ENCODE measurements at places on chromosomes 4 and X.

- no peak for DNase-seq
Observed at GRCh38 chrX:9396930-9397329, 67.9 kb upstream of the TBL1X start.

- DNase-seq = no peak
Observed at GRCh38 chr4:172822331-172822730, 346.3 kb upstream of the GALNT7 start.

DNA sequence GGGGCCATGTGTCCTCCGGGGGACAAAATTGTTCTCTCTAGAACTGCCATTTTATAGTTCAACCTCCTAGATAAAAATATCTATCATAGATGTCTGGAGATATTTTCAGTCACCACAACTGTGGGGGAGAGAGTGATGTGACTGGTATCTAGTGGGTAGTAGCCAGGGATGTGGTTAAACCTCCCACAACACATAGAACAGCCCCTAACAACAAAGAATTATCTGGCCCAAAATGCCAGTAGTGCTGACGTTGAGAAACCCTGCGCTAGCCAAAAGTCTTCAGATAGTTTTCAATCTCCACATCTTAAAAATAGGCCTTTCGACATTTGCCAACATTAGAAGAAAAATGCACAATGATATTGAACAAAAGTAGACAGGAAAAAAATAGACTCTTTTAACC lies 19.0 kb upstream of the SUPT20HL2 start:
- no peak for DNase-seq

DNA sequence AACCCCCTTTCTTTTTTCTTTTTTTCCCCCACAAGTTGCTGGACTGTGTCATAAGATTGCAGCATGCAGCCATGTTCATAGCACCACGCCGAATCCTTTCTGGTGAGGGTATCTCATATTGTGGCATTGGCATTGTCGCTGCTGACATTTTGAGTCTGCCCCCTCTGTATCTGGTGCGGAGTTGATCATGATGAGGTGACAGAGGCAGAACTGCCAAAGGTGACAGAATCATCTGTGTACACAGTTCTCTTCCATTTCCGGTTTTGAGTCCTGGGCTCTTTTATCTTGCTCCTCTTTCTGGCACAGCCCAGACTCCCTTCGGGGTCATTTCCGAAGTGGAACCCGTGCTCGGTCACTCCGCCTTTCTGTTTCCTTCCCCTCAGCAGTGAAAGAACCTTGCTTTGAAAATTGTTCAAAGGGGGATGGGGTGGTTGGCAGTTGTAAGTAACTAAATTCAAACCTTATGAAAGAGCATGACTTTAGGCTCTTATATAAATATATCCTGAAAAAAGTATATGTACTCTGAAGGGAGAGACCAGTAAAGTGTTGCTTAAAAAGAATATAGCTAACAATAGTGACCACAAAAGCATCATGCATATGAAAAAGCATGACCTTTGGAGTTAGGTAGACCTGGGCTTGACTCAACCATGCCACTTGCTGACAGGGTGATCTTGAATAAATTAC lies 55.0 kb upstream of the BMP2K start:
- DNase-seq = peak; percentile 35

GRCh38 chr4:7801001-7801400 lies 138.7 kb downstream of the AFAP1 start:
- DNase-seq = no peak

- DNase-seq = no peak
Observed at GRCh38 chr4:17817027-17817426, 6.2 kb downstream of the NCAPG start.

DNA sequence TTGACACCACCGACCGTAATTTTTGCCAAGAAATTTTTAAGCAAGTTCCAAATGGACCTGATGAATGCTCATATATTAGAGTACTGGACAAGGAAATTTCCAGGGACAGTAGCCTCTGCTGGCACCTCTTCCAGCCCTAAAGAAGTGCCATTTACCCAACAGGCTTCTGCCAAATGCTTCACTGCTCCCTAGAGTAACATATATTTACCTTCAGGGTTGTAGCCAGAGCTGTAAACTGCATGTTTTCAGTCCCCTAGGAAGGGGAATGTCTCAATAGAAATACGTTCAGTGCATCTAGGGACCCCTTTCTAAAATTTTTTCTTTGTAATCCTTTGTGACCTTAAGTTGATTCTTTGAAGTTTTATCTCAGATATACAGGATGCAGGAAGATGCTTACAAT lies 143.1 kb upstream of the SMAD1 start:
- DNase-seq = no peak

GRCh38 chr4:150256841-150257730 lies 178.8 kb downstream of the DCLK2 start:
- no peak for DNase-seq

DNA sequence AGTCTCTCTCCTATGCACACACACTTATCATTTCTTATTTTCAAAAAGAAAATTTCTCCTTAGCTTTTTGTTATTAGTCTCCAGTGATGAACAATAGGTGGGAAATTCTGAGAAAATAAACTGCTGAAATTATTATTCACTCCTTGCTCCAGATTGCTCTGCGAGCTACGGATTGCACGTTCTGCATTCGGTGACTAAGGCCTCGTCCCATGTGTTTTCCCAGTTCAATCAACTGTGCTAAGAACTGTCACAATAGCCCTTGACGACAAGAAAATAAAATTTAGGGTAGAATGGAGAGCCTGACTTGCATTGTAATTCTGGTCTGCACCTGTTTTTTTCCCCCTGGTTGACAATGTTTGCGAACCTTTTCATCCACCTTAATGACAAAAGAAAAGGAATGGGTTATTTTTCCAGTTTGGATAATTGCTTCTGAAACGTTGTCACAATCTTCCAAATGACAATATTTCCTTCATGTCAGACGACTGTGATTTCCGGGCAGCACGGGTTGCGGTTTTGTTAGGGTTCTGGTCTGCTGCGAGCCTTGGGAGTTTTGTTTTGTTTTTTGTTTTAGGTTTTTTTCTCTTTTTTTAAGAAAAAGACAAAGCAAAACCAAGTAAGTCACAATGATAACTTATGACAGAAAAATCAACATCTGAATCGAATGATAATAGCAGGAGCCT lies 124.5 kb upstream of the NOCT start:
- no peak for DNase-seq

DNA sequence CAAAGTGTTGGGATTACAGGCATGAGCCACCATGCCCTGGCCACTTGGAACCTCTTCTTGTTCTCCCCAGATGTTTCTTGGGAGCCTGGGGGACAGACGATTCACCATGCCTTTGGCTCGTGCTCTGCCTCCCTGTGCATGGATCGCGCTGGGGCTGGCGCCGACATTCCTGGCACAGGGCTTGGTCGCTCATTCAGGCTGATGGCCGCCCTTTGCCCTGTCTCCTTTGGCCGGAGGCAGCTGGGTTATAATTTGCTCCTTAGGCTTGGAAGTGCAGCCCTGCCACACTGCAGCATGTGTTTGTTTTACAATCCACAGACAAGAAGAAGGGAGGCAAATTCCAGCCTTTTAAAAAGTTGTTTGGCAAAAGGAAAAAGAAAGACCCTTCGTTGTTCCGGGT lies 115.3 kb downstream of the AASDH start:
- no peak for DNase-seq

DNA sequence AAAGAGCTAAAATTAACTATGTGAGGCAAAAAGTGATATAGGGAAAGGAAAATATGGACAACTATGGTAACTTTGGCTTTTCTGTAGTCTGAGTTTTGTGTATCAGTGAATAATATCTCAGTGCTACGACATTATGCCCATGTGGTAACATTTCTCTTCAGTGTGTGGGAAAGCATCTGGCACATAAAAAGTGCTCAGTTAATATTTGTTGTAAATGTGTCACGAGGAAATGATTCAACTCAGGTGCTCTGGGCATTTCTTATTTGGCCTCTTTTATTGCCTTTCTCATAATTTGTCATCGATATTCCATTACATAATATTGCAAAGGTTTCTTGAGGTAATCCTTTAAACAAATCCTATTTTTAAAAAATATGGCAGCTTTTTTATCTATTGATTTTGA lies 17.6 kb downstream of the OFD1 start:
- no peak for DNase-seq

DNA sequence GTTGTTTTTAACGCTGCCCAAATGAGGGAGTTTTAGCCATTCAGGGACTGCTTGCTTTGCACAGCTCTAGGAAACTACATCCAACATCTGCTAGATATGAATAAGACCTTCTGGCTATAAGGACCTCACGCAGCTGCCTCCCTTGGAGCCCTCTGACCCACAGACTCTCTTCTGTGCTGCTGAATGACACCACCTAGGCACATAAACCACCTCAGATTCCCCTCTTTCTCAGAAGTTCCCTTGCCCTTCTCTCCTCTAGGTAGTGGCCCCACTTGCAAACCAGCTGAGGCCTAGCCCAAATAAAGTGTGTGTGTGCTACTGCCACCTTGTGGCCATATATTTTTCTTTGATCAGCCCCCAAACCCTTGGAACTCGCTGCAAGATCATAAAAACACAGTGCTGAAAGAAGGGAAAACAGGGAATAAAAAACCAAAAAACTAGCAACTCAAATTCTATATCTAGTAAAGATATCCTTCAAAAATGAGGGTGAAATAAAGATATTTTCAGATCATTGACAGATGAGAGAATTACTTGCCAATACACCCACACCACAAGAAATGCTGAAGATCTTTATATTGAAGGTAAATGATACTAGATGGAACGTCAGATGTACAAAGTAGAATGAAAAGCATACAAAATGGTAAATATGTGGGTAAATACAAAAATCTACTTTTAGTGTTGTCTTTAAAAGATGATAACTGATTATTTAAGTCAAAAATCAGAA lies 265.9 kb downstream of the ADAMTS3 start:
- DNase-seq = no peak

DNA sequence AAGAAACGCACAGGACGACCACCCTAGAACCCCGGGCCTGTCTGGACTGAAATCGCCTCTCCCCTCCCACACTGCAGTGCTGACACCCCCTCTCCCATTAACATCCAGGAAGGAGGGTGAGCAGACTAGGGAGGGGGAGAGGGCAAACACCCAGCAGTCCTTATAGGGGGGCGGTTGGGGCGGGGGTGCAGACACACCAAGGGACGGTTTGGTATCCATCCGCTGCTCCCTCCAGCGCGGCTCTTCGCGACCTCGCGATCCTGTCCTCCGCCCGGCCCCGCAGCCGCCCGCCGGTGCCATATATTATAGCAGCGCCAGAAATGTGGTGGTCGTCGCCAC lies 411 bp upstream of the GPRASP1 start:
- no peak for DNase-seq

- no peak for DNase-seq
Observed at GRCh38 chr4:68349279-68349648, 626 bp downstream of the YTHDC1 start.

DNA sequence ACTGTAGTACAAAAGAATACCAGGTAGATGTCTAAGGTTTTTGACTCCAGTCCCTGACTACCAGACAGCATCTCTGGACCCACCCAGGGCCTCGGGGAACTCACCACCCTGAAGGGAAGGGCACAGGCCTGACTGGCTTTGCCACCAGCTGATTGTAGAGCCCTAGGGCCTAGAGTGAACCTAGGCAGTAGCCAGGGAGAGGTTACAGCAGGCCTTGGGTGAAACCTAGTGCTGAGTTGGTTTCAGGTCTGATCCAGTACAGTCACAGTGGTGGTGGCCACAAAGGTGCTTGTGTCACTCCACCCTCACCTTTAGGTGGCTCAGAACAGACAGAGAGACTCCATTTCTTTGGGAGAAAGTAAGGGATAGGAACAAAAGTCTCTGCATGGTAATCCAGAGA lies 244.8 kb downstream of the KLHL13 start:
- DNase-seq = no peak

GRCh38 chrX:18833071-18833731 lies 125.8 kb downstream of the PPEF1 start:
- peak; percentile 27 for DNase-seq

DNA sequence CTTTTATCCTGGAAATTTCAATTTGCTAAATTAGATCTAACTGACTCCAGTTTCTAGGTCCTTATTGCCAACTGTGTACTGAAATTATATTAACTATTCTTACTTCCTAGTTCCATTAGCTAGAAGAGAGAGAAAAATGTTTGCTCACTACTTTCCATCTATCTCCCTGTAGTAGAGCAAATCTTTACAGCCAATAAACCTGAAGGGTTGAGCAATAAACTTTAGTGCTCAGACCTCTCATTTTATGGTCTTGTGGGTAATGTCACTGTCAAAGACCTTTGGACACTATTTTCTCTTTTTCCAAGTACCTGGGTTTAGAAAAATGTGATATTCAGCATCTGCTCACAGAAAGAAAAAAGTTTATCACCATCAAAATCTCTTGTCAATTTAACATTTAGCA lies 237.5 kb upstream of the GEMIN8 start:
- no peak for DNase-seq

DNA sequence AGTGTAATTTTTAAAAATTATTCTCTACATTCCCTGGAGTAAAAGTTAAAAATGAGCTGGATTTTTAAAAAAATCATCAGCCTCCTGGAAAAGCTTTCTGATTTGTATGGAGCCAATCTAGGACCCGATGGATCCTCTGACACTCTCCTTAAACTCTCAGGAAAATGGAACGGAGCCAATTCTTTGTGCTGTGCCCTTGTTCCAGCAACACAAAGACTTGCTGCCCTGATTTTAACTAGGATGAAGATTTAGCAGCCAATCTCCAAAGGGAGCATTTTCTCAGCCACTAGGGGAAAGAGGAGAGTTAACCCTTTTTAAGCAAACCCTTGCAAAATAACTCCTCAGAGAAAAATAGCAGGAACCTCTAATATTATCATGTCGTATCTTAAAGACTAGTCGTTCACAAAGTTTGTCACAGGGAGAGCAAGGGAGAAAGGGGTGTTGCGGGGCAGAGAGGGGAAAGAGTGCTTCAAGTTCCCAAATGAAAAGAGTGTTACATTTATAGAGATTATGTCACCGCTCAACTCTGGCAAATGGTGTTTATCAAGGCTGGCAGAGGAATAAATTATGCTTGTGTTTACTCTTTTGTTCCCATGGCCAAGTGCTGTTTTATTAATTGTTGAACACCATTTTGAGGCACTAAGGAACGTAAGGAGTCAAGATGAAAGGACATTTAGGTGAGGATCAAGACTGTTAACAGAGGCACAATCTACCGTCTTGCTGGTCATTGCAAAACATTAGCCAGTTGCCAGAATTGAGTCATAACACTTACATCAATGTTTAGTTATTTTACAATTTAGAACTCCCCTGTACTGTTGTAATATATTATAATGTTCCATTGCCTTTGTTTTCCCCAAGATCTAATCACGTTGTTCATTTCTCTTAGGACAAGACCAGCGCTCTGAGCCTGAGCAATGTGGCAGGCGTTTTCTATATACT lies 250.7 kb downstream of the THOC2 start:
- DNase-seq = no peak

- DNase-seq = no peak
Observed at GRCh38 chrX:63934791-63935190, 149.8 kb upstream of the ARHGEF9 start.

DNA sequence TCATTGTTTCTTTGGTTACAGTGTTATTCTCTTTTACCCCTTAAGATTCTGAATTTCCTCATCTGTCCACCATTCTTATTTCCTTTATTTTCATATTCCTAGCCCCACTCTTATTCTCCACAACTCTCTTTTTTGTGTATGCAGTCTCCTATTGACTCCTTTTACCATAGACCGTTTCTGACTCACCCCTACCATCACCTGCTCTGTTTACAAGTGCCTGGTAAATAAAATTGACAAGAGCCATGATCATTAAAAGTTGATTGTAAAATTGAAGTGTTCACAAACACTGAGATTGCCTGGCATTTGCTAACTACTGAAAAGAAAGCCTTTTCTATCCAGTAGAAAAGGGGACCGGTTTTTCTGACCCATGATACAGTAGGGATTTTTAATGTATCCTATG lies 54.4 kb downstream of the MRPL1 start:
- DNase-seq = no peak
